GOT3 (cell line): ENCODE measurements at places on chromosomes 6 and 20.

DNA sequence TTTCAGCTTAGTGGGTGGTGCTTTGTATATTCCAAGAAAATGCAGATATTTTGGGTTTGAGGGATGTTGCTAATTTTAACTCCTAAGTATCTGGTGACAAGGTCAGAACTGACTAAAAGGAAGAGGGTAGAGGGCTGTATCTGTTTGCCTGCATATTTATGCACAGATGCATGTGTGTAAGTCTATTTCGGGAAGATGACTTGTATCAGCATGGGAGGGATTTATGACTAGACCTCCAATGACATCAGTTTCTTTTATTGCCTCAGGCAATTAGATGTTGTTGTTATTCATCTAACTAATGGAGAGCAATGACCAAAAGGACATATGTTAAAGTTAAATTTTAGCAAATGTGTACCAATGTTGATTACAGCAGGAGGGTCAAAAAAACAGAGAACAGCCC lies 734.3 kb downstream of the QKI start:
- DNase-seq: no peak

DNA sequence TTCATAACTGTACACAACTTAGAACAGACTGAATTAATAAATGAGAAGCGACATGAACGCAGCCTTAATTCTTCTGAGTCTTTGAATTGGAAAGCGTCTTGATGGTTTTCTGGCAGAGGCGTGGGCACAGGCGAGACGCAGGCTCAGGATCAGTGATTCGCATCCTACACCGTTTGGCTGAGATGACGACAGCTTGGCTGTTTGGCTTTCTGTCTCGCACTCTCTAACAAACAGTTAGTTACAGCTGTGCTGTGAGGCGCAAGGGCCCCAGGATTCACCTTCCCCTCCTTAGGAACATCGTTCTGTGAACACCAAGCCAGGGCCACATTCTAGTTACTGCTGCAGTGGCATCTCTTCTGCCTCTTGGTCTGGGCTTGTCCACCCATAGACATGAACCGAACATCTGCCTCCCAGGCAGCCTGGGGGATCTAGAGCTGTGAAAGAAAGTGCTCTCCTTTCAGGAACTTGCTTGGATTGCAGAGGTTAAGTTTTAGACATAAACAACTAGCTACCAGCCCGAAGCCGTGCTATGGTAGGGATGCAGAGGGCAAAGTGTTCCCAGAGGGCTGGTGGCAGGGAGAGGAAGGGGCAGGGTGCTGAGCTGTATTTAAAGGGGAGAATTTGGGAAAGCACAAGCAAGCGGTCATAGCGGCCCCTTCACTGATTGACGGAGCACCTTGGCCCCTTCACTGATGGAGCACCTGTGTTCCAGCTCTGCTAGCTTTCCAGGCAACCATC lies 49.6 kb downstream of the TCP11 start:
- no peak for DNase-seq

- no peak for DNase-seq
Measured at GRCh38 chr6:94350833-94351232, 931.5 kb upstream of the EPHA7 start.

GRCh38 chr20:19974630-19975435 lies 42.3 kb upstream of the NAA20 start:
- DNase-seq: peak; percentile 74

GRCh38 chr20:20489648-20490341 lies 121.9 kb downstream of the INSM1 start:
- no peak for DNase-seq

DNA sequence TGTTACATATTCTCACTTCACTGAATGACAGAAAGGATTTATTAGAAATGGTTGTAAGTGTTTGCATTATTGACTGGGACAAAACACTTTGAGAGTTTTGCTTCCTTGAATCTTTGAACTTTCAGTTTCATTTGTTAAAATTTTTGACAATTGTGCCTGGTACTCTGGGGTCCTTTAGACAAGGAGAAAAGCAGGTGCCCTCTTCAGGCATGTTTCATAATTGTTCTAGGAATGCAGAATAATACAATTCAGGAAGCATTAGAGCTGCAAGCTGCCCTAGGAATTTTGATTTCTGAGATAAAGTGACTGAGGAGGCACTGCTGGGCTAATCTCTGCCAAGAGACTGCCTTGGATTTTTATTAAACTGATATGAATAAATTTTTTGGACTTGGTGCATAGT lies 49.7 kb downstream of the TOP1 start:
- DNase-seq: no peak

- peak; percentile 63 for DNase-seq
Measured at GRCh38 chr6:108689272-108690161, 128.8 kb downstream of the FOXO3 start.

- DNase-seq: no peak
Measured at GRCh38 chr20:32538526-32538939, 46.6 kb downstream of the NOL4L start.

DNA sequence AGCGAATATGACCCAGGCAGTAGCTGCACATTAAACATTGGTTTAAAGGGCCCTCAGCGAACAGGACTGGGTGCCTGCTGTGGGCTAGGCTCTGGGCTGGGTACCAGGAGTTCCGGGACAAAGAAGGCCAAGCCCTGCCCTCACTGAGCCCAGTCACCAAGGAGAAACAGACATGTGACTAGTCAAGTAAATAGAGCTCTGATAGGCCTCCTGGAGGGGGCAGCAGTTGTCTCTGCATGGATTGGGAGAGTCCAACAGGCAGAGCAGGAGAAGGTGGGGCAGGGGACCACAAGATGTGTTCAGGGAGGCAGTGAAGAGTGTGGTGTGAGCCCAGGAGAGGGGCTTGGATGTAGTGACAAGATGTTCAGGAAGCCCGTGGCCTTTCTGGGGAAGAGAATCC lies 3.1 kb downstream of the HM13 start:
- no peak for DNase-seq

GRCh38 chr6:129329678-129330077 lies 380.3 kb downstream of the ARHGAP18 start:
- no peak for DNase-seq

- DNase-seq: peak; percentile 50
Measured at GRCh38 chr20:17558154-17558940, 11.5 kb upstream of the DSTN start.

DNA sequence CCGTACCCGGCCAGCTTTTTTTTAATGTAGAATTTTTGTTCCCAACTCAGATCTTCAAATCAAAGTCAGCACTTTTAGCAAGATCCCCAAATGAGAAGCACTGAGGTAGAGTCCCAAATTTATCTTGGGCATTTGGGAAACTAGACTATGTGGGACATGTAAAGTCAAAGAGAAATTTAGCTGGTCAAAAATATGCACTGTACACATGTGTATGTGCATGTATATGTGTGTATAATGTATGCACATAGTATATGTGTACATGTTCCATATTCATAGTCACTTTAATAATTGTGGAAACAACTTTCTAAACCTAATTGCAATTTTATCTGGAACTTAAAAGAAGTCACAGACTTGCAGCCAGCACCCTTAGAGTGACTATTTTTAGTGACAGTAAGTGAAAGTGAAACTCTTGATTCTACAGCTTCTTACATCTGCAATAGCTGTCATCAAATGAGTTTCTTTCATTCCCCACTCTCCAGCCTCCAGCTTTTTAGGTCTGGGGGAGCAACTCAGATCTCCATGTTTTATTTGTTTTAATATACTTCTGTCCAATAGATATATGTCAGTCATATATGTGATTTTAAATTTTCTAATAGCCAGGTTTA lies 53.6 kb downstream of the CDC40 start:
- DNase-seq: no peak

DNA sequence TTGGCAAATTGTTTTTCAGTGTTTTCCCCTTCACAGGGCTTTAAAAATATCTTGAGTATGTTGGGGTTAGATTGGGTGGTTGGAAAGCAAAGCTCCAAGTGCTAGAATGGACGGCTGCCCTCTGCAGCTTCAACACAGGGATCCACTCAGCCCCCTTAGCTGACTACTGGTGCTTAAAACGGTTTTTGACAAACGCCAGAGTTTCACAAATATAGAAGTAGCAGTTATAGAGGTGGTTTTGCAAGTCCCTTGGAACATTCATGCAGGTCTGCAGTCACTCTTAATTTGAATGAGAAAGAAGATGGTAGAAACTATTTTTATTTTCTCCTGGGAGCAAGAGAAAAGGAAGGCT lies 175.9 kb downstream of the ARID1B start:
- no peak for DNase-seq

DNA sequence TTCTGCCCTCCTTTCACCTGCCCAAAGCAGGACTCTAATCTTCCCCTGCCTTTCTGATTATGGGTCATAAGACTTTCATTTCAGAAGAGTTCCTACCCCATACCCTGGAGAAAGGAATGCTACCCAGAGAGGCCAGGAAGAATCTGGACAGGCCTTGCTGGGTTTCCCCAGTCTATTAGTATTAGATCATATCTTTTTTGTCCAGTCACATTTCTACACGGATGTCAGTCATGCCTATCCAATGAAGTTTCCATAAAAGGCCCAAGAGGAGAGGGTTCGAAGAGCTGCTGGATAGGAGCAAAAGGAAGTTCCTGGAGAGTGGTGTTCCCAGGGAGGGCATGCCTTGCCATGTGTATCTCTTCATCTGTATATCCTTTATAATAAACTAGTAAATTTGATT lies 3.2 kb downstream of the POLH start:
- DNase-seq: no peak

- peak; percentile 14 for DNase-seq
Measured at GRCh38 chr6:106519460-106520394, 109.6 kb downstream of the RTN4IP1 start.

DNA sequence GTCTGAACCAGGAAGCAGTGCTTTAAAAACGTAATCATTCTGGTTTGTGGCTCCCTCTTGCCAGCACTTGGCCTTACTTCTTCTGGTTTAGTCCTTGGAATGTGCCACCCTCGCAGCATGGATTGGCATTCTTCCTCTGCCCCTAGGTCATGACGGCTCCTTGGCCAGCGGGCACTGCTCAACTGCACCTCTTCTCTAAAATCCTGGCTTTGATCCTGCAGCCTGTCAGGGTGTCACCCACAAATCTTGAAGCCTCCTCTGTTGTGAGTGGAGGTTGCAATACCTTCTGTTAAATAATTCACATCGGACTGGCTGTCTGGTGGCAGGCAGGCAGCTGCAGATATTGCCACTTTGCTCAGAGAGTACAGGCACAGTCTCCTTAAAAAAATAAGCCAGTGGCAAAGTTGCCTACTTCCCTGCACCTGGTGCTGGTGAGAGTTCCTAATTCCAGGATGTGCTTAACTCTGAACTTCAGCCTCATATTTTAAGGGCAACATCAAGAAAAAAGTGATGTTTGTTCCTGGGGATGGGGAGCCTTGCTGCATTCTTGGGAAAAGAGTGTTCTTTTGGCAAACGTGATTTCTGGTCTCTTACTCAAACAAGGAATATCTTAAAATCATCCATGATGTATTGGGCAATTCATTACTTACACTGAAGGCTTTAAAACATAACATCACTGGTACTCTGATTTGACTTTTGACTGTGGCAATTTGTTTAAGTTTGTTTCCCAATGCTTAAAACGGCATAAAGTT lies 179.8 kb downstream of the FOXA2 start:
- no peak for DNase-seq

GRCh38 chr6:163572612-163573011 lies 158.1 kb downstream of the QKI start:
- no peak for DNase-seq

DNA sequence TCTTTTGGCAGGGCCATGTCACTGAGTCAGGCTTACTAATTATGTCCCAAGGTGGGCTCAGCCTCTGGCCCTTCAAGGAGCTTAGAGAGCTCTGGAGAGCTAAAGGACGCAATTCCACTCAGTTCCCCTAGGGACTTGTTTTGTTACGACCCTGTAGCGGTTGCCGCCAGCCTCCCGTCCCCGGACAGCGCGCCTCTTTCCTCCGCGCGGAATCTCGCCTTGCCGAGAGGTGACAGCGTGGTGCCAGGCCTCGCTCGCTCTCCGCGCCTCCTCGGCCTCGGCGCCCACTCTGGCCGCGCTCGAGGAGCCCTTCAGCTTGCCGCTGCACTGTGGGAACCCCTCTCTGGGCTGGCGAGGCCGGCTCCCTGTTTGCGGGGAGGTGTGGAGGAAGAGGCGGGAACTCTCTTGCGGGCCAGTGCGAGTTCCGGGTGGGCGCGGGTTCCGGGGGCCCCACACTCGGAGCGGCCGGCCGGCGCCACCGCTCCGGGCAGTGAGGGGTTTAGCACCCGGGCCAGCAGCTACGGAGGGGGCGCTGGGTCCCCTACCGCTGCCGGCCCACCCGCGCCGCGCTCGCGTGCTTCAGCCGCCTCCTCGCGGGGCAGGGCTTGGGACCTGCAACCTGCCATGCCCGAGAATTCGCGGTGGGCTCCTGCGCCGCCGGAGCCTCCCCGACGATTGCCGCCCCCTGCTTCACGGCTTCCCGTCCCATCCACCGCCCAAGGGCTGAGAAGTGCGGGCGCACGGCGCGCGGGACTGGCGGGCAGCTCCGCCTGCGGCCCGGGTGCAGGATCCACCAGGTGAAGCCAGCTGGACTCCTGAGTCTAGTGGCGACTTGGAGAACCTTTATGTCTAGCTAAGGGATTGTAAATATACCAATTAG lies 9.9 kb upstream of the ZNF311 start:
- DNase-seq: no peak

- DNase-seq: no peak
Measured at GRCh38 chr20:6636209-6637159, 131.0 kb upstream of the BMP2 start.

DNA sequence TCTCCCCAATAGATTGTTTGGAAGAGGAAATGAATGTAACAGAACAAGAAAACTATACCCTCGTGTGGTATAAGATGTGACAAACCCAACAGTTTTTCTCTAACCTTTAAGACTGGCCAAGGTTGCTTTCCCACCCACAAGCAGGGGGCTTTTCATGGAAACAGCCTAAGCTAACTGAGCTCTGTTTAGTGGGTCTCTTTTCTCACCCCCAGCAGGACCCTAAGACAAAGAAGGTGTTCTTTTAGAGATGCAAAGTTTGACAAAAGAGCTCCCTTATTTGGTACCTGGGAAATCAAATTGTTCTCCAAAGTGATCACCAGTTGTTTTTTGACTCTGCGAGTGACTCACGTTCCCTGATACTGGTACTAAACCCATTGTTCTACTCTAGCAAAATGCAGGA lies 59.1 kb downstream of the MBOAT1 start:
- no peak for DNase-seq

DNA sequence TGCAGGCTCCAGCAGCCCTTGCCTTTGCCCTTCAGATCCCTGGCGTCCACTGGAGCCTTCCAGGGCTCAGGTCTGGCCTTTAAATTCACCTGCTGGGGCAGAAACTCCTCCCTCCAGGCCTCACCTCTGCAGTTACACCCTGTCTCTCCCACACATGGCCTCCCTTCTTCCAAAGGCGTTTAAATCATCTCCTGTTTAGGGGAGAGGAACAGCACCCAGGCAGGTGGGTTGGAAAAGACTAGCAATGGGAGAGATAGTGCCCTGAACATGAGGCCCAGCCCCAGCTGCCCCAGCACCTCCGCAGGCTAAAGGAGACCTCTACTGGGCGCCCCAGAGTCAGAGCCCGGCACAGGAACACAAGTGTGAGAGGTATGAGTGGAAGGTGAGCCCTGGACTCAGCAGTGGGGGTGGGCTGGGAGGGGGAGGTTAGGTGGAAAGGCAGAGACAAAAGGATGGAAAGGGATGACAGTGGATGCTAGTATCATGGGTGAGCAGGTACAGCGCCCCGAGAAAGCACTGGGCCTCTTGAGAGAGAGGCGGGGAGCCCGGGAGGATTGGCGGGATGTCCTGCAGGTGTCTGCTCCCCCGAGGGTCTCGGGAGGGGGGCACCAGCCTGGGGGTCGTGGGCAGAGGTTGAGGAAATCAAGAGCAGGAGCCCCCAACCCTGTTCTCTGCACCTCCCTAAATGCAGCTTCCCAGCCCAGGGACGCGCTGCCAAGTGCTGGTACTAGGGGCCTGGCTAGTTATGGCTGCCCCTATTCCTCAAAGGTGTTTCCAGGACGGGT lies at the start of gene CST9:
Gene CST9, minus strand, starts transcription at position 51 of the 785 bp plus-strand sequence. CDS start 53 bp downstream, outside the sequence.
- DNase-seq: no peak

- no peak for DNase-seq
Measured at GRCh38 chr20:35598899-35599775, 16.5 kb upstream of the SPAG4 start.
